ENCODE measurements at places on chromosomes 16 and 17. TPM values are rescaled to one million over a fixed set of nuclear protein-coding genes. Genes with fewer than 3 reads are reported as not detected.

CIITA gene
- 32.0 TPM for total RNA-seq

ABCA9 gene
- total RNA-seq, result 4.3 TPM

BEAN1 gene
- total RNA-seq, result 1.6 TPM

MRPS34 gene
- 78.6 TPM for total RNA-seq

FOXF1 gene
- 31.7 TPM for total RNA-seq

INO80E gene
- total RNA-seq, result 88.5 TPM

ZNF469 gene
- total RNA-seq, result 3.6 TPM

FSCN2 gene
- 4.2 TPM for total RNA-seq

ZG16 gene
- total RNA-seq, result not detected

MMP25 gene
- 0.78 TPM for total RNA-seq

HEATR9 gene
- total RNA-seq, result 0.21 TPM

PDIA2 gene
- total RNA-seq, result not detected

MYH3 gene
- 6.2 TPM for total RNA-seq

CACNG5 gene
- total RNA-seq, result not detected

CCDC78 gene
- 5.3 TPM for total RNA-seq

PLA2G15 gene
- total RNA-seq, result 15.9 TPM

SPATA20 gene
- 101 TPM for total RNA-seq

ATP2A1 gene
- 0.75 TPM for total RNA-seq

ULK2 gene
- total RNA-seq, result 17.3 TPM

KRT16 gene
- total RNA-seq, result 0.73 TPM

All from ureter (tissue), 1 donor.